ENCODE measurements at places on chromosomes 6 and 20.

DNA sequence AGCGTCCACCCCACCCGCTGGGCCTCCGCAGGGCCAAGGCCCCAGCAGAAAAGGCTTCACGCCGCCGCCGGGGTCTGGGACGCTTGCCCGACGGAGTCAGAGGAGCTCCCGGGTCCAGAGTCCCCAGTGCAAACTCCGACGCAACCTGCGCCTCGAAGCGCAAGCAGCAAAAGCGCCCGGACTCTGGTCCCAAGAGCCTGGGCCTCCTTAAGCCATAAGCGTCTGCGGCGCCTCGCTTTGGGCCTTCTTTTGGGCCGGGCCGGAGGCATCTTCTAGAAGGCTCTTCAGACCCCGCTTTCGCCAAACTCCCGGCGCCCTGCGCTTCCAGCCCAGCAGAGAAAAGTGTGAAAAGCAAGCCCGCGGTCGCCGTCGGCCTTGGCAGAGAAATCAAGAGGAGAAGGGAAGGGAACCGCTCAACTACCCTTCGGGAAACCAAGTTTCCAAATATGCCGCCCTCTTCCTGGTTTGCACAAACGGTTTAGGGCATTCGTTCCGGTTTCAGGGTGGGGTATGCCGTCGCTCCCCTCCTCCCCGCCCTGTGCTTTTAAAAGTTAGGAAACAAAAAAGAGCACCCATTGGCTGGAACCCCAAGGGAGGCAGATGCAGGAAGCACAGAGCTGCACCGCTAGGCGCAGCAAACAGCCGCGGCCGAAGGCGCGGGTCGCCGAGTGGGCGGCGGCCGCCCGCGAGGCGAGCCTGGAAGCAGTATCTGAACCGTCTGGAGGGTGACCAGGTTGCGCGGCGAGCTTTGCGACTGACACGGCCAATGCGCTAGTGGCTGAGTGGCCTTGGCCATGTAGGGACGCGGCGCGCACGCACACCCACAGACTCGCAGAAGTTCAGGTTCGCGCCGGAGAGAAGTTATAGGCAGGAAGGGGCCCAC, 1.2 kb downstream of the TBX18 start:
- DNase-seq: no peak

DNA sequence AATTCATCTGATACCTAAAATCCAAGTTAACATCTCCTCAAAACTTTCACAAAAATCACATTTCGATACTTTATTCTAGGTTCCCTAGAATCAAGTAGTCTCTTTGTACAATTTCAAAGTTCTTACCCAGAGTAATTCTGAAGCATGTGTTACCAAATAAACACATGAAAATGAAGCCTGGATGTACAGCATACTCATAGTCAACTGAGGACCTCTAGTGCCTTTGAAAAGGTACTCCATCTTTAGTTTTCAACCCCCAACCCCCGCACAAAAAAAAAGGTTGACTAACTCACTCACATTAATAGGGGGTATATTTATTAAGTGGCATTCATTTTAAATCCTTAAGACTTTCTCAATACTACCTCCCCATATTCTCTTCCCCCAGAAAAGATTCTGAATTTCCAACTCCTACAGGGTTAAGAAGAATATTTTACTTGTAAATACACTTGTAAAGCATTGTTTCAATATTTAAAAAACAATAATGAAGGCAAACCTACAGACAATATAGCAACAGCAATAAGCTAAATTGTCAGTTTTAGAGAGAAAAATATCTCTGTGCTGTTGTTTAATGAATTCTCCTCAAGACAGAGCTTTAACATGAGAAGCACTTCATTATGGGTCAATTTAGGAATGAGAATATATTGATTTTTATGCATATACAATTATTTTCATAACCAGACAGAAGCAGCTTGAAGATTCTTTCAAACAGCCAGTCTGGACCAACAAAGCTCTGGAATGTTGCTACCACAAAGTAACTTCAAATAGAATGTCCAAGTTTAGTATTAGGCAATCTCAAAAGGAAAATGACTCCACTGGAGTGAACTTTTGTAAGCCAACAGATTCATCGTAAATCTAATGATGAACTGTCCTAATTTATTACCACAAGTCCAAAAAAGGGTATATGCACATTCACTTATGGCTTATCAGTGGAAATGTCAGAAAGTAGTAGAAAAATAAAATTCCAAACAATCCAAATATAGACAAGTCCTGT, 3.3 kb downstream of the PLN start:
- DNase-seq: peak; percentile 39

DNA sequence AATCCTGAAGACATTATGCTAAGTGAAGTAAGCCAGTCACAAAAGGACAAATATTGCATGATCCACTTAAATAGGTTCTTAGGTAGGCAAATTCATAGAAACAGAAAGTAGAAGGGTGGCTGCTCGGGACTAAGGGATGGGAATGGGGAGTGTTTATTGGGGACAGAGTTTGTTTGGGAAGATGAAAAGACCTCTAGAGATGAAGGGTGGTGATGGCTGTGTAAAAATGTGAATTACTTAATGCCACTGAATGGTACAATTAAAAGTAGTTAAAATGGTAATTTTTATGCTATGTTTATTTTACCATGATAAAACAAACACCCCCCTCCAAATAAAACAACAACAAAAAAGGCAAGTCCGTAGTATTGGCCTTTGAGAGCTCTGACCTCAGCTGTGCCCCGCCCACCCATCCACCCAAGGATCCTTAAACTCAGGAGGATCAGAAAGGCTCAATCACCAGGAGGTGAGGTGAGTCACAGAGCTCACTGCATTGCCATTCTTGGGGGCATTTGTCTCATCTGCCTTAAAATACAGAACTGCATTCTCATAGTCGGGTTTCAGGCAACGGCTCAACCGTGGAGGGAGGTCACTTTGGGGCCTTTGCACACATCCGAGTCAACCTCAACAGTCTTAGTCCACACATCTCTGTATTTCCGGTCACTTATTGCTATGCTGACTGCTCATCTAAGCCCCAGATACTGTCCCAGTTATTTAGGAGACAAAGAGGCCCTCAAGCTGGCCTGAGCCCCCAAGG, 96.7 kb downstream of the SLC22A23 start:
- no peak for DNase-seq

DNA sequence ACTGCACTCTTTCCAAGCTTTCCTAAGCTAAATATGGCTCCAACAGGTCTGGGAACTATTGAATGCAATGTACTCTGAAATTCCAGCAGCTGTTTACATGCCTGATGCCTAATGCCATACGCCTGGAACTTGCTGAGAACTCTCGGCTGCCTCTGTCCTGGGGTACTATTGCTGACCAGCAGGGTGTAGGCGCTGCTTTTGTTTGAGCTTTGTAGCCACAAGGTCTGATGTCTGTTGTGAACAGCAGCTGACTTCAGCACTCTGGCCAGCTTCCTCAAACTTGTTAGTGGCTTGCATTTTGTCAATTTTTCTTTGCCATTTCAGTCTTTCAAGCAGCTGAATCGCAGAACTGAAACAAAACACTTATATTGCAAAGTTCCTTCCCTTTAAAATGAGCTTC, 26.7 kb downstream of the SAYSD1 start:
- DNase-seq: peak; percentile 84

- no peak for DNase-seq
These were observed 5.1 kb downstream of the PCED1A start for GRCh38 chr20:2835331-2835796.

Measured in hematopoietic multipotent progenitor cell (in vitro differentiated cells).